ENCODE measurements at places on chromosomes 3 and 15.

- no peak for DNase-seq
Observed at GRCh38 chr3:27559835-27560234, 75.7 kb upstream of the SLC4A7 start.

DNA sequence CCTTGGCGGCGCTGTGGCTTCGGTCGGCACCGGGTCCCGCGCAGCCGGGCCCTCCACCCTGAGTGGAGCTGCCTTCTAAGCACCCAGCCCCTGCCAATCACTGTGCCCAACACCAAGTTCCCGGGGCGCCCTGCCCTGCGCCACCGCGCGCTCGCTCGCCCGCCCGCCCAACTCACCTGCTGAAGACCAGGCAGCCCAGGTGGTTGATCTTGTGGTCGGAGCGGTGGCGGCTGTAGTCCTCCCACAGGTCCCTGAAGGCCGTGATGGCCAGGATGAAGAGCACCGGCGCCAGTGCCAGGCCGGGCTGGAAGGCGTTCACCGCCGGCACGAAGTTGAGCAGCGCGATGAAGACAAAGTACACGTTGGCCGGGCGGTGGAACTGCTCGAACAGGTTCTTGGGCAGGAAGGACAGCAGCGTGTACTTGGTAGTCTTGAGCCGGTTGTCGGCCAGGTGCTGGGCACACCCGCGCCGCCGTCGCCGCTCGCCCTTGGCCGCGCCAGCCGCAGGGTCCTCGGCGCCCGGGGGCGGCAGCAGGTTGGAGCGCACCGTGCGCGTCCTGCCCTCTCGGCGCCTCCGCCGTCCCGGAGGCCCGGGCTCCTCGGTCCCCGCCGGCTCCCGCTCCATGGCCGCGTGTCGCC, 536 bp downstream of the ATP10A start:
- DNase-seq = peak; percentile 79

DNA sequence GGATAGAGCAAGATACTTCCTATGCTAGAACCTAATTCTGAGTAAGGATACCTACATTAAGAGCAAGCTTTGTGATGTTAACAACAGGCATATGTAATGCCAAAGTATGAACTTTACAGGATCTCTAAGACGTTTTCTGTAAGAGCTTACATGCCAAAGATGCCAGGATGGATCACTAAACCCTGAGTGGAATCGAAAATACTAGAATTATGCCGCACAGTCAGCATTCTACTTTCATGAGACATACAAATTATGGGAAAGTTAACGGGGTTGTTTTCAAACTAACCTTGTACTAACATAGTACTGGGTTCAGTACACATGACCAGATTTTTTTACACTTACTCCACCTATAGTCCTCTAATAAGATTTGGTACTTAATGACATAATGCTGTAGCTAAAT, 55.1 kb downstream of the AAGAB start:
- no peak for DNase-seq

DNA sequence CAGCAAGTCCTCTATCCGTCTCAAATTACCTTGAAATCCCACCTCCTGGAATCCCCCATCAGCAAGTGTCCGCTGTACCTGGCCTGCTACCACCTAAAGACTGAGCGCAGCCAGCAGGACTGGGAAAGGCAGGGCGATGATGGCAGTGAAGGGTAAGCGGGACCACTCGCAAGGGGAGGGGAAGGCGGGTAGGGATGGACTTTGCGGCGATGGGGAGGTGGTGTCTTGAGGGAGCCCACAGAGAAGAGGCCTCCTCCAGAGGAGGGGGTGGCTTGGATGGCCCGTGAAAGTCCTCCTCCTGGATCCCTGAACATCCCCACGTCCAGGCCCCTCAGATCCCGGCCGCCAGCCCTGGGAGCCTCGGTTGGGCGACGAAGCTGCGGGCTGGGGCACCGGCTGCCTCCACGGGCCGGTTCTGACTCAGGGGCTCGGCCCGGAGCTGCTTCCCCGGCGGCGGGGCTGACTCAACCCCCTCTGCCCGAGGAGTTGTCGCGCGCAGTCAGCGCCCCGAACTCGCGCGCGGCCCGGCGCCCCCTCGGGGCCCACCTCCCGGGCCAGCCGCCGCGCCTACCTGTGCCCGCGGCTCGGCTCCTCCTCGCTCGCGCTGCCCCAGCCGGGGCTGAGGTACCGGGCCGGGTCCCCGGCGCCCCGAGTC, 512 bp downstream of the LARP6 start:
- DNase-seq = no peak

- no peak for DNase-seq
Observed at GRCh38 chr3:5347486-5347885, 160.0 kb downstream of the EDEM1 start.

GRCh38 chr15:70516408-70517193, 246.8 kb downstream of the UACA start:
- DNase-seq = no peak

GRCh38 chr3:141402476-141403171, 34.3 kb downstream of the ZBTB38 start:
- peak; percentile 65 for DNase-seq

DNA sequence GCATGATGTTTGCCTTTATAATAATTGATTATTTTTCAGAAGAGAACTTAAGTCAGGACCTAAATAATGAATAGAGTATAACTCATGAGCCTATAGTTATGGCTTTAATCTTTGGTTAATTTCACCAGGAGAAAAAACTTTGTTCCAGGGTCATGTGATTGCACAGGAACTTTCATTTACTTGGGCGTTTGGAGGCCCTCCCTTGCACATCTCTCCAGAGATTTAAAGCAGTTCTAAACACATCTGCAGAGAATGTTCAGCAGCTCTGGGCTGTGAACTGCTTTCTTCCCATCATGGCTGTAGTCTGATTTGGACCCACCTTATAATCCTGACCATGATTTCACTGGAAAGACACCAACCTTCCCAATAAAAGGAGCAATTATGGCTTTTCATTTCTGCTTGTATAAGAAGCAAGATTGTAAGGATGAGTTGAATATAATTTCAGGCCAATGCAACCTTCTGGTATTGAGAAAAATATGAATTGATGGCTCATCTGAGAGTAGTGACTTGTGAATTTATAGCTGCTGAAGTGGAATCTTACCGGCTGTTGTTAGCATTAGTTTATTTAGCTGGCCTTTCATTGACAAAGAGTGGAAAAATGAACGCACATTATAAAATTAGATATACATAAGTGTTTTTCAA, 80.9 kb upstream of the PRTG start:
- DNase-seq = no peak

DNA sequence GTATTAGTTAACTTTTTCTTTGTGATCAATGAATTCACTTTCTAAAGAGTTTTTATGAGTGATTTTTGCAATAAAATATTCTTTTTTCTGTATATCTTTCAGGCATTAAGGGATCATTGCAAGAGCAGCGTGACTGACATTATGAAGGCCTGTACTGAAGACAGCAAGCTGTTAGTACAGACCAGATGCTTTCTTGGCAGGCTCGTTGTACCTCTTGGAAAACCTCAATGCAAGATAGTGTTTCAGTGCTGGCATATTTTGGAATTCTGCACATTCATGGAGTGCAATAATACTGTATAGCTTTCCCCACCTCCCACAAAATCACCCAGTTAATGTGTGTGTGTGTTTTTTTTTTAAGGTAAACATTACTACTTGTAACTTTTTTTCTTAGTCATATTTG, 24.4 kb downstream of the SELENOT start:
- DNase-seq = no peak

DNA sequence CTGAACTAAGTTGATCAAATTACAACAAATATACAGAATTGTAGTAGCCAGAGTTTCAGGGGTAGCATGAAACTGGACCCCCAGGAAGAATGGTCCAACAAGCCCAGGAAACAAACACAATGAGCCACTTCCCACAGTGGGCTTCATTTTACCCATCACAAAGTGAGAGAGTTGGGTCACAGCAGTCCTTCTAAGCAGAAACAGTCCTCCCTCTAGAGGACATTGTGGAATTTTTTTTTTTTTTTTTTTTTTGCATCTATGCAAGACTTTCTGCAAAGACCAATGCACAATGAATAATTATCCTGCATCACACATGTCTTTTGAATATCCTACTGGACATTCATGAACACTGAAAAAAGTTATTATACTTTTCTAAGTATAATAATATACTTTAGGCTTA, 73.8 kb upstream of the ATP13A5 start:
- no peak for DNase-seq

GRCh38 chr15:56468401-56468800, 3.5 kb upstream of the MNS1 start:
- DNase-seq = no peak

DNA sequence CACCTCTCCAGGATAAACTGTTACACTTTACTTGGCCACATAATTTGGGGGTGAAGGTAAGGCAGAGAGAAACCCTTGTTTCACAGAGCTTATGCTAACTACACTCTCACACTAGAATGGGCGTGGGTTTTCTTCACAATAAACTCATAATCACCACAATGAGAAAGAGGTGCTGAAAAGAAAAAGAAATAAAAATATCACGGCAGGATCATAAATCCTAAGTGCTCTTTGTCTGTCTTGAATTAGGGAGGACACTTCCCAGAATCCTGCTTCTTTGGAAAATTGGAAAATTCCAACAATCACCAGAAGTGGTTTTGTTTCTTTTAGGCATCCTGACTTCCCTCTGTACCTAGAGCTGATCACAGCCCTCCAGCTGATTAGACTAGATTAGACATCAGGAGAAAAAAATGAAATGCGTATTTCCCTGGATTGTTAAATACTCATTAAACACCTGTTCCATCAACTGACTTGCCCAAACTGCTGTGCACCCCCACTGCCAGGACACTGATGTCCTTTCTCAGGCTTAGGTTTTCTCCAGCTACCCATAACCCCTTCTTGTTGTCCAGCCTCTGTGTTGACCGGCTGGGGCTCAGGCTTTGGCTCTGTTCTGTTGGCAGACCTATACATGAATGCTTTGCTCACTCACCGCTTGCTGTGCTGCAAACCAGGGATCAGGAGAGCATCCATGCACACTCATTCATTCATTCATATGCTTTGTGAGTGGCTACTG, 41.6 kb upstream of the ACKR4 start:
- DNase-seq = no peak

GRCh38 chr15:59366333-59367021, 6.2 kb downstream of the MYO1E start:
- no peak for DNase-seq

DNA sequence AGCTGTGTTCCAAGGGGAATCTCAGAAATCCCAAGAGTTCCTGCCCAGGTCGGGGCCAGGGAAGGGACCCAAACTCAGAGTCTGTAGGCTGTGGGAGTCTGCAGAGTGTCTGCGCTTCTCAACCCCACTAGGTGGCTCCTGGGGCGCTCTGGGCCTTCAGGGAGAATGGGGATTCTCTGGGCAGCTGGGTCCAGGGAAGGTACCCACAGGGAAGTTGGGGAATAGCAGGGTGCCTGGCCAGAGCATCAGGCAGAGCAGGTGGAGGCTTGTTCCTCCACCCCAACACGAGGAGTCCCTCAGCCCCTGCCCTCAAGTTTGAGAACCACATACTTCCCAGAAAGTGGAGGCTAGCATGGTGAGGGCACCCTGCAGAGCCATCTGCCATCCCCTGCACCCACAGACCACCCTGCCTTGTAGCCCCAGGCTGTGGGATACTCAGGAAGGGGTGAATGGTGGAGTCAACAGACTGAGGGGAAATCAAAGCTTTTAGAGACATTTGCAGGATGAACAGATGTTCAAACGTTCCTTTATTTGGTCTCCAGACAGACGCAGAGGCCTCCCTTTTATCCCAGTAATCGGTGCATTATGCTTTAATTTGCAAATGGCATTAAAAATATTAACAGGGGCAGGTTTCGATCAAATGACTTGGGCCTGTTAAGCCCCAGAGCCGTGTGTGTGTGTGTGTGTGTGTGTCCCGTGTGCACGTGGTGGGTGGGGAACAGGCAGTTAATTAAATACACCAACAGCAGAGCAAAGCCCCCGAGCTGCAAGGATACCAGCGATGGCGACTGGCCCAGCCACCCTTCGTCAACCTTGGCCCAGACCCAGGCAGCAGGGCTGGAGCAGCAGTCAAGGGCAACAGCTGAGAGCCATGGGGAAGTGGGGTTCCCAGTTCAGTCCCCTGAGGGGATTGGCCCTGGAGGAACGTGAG, 57.7 kb downstream of the DNAJB8 start:
- DNase-seq = no peak

GRCh38 chr3:192843723-192844485, 73.8 kb downstream of the MB21D2 start:
- DNase-seq = no peak

DNA sequence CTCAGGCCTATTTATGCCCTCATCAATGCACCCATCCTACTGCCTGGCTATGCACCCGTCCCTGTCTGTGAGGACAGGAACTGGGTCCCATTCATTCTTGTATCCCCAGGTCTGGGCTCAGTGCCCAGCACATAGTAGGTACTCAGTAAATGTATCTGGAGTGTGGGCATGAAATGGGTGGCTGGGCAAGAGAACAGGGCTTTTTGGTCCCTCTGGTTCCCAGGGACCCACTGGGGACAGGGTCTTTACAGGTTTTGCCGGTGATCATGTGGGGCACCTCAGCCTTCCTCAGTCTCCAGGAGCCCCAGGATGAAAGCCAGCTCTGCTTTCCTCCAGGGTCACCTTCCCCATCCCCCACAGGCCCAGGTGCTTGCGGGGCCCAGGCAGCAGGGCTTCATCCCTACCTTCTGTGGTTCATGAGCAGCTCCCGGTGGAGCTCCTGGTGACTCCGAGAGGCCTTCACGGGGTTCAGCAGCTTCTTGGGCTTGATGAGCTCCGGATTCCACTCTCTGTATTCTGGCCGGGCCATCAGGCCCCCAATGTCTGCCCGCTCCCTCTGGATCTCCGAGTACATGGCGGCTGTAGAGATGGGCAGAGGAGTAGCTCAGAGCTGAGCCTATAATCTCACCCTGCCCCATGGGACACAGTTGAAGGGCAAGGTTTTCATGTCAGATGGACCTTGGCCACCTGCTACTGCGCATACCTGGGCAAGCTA, 7.7 kb downstream of the FAM107A start:
- no peak for DNase-seq

GRCh38 chr3:54356261-54357045, 234.1 kb downstream of the CACNA2D3 start:
- DNase-seq = no peak

DNA sequence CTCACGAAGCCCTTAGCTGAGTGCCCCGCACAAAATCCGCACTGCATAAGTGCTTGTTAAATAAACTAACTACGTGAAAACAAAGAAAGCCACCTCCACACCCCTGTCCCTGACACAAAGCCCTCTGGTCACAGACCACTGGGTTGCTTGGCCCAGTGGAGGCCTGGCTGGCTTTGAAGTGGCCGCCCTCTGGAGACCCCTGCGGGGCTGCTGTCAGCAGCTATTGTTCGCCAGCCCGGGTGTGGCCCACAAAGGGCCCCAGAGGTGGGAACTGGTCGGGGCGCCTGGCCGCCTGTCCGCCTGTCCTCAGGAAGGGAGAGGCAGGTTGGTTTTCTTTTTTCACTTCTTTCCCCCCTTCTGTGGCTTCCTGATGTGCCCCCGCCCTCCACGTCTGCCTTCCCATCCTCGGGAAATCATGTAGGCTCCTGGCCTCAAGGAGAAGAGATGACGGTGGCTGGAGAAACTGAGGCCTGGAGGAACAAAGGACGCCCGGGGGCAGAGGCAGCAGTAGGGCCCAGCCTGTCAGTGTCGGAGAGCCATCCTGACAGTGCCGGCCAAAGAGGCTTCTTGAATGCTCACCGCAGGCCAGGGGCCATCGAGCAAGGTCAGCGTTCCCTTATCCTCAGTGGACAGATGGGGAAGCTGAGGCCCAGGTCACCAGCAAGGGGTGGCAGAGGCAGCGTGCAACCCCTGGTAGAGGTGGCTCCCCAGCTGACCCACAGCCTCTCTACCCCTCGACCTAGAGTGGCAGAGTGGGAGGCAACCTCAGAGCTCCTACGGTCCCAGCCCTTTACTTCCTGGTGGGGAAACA, 61.1 kb downstream of the SLC6A6 start:
- DNase-seq = no peak

- peak; percentile 36 for DNase-seq
Observed at GRCh38 chr15:82045179-82045891, 483 bp downstream of the MEX3B start.
